ENCODE measurements at places on chromosomes 13 and 19.

DNA sequence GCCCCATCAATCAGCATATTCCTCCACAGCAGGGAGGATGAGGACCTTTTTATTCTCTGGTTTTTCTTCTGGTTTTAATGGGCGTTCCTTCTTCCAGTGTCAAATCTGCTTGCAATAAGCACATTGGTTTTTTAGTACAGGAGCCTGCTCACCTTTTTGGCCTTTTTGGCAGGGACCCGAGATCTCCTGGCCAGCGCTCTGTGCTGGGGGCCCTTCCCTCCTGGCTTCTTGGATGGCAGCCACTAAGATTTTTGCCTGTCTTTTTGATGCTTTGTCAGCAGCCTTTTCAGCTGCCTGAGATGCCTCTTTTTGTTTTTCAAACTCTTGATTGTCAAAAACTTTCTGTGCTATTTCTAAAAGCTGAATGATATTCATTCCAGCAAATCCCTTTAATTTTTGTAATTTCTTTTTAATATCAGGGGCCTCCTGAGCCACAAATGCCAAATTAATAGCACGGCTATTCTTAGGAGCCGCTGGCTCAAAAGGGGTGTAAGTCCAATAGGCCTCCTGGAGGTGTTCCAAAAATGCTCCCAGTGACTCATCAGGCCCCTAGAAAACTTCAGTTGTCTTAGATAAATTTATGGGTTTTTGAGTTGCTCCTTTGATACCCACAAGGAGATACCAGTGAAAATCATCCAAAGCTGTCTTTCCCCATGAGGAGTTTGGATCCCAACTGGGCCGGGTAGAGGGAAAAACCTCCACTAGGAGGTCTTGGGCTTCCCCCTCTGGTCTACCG, 73.0 kb downstream of the ZNF100 start:
- DNase-seq: no peak

GRCh38 chr19:1622007-1622406, 16.7 kb upstream of the UQCR11 start:
- no peak for DNase-seq

DNA sequence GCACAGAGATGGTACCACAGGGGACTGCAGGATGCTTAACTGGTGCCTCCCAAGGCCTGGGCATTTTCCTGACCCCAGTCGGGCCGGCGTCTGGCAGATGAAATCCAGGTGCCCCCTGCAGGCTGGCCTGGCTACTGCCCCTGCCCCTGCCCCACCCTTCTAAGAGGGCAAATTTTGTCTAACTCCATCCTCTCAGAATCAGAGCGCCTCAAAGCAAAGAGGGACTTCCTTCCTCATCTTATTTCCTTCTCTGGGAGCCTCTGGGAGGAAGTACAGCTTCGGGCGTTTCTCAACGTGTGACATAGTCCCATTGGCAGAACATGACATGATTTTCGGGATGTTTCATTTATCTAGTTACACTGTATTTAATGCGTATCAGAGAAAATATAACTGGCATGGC, 2.7 kb downstream of the PRKACA start:
- peak; percentile 80 for DNase-seq

DNA sequence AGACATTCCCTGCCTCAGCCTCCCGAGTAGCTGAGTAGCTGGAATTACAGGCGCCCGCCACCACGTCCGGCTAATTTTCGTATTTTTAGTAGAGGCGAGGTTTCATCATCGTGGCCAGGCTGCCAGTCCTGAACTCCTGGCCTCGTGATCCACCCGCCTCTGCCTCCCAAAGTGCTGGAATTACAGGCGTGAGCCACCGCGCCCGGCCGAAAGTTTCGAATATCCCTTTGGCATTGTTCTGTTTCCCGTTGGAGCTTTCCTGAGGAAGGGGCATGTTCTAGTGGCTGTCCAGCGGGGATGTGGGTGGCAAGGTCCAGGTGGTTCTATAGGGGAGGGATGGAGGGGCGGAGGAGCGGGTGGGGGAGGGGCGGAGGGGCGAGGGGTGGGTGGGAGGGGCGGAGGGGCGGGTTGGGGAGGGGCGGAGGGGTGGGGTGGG, 2.1 kb upstream of the BSG start:
- peak; percentile 72 for DNase-seq

DNA sequence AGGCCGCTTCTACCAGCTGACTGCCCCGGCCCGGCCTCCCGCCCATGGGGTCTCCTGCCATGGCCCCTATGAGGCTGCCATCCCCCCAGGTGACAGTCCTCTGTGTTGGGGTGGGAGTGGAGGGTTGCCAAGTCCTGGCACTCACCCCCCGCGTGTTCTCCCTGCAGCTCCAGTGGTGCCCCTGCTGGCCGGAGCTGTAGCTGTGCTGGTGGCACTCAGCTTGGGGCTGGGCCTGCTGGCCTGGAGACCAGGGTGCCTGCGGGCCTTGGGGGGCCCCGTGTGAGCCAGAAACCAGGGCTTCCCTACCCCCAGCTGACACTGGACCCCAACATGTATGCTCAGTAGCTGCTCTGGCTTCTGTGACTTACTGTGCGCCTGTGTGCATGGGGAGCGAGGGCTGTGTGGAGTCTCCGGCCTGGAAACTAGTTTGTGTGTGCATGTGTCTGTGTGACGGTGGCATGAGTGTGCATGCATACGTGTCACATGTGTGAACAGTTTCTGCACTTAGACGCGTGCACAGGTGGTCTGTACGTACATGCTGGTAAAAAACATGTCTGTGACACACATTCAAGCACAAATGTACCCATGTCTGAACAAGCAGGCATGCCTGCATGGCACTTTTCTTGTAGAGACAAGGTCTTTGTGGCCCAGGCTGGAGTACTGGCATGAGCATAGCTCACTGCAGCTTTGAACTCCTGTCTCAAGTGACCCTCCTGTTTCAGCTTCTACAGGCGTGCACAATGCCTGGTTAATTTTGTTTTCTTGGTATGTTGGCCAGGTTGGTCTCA, 4.9 kb downstream of the ACP4 start:
- DNase-seq: peak; percentile 56

GRCh38 chr13:27772651-27773425, 19.4 kb upstream of the GSX1 start:
- no peak for DNase-seq

GRCh38 chr19:40155749-40156265, 35.4 kb upstream of the MAP3K10 start:
- DNase-seq: peak; percentile 30

GRCh38 chr13:111152844-111153243, 37.7 kb downstream of the ARHGEF7 start:
- DNase-seq: no peak

DNA sequence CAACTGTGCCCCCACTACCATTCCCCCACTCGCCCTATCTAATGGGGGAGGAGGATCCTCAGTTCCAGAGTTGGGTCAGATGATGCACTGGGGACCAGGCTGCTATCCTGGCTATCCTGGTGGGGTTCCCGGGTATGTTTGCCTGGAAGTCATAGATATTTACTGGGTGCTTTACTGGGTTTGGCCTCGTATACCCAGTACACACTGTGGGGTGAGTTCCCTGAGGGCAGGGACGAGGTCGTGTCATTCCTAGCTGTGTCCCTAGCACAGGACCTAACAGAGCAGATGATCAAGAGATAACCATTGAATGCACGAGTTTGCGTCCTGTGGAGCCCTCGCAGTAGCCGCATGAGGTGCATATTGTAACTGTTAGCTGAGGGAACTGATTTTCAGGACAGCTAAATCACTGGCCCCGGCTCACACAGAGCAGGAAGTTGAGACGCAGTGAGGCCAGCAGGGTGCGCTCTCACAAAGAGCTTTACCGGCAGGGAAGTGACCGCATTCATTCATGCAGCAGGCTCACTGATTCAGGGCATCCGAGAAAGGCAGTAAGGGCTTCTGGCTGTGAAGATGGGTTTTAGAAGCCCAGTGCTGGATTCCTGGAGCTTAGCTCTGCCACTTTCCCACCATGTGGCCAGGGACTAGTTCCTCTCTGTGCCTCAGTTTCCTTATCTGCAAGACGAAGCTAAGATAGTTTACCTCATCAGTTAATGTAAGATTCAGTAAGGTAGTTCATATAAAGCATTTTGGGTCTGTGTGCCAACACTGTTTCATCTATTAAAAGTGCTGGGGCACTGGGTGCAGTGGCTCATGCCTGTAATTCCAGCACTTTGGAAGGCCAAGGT, 6.0 kb downstream of the RUVBL2 start:
- no peak for DNase-seq

- DNase-seq: no peak
Observed at GRCh38 chr13:112779856-112780604, 90.2 kb downstream of the ATP11A start.

DNA sequence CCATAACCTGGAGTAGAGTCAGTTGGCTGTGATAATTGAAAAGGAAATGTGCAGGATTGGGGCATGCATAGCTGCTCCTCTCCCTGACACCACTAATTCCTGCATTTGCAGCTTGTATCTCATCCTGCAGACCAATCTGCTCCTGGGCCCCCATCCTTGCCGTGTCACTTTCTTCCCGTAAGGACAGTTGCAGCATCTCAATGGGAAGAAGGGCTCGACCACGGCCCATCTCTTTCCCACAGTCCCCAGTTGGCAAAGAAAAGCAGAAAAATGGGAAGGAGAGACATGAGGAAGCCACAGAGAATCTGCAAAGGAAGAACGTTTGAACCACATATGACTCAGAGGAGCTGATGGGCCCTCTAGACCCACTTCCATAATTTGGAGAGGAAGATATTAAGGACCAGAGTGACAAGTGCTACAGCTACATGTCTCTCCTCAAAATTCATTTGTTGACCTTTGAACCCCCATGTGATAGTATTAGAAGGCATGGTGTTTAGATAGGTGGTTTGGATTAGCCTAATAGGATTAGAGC, 1.8 kb upstream of the SIGLEC12 start:
- no peak for DNase-seq

DNA sequence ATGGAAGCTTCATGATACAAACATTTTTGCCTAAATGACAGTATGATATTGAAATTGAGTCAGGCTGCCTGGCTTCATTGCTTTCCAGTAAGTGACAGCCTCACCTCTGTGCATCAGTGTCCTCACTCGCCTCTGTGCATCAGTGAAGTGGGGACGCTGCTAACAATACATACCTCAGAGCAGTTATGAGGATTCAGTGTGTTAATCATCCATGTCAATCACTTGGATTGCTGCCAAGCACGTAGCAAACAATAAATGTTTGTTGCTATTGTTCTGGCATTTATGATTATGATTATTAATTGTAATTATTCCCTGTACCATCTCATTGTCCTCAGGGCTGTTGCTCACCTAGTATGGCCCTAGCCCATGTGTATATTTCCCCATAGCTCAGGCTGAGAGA, 8.8 kb downstream of the PPP2R1A start:
- no peak for DNase-seq

DNA sequence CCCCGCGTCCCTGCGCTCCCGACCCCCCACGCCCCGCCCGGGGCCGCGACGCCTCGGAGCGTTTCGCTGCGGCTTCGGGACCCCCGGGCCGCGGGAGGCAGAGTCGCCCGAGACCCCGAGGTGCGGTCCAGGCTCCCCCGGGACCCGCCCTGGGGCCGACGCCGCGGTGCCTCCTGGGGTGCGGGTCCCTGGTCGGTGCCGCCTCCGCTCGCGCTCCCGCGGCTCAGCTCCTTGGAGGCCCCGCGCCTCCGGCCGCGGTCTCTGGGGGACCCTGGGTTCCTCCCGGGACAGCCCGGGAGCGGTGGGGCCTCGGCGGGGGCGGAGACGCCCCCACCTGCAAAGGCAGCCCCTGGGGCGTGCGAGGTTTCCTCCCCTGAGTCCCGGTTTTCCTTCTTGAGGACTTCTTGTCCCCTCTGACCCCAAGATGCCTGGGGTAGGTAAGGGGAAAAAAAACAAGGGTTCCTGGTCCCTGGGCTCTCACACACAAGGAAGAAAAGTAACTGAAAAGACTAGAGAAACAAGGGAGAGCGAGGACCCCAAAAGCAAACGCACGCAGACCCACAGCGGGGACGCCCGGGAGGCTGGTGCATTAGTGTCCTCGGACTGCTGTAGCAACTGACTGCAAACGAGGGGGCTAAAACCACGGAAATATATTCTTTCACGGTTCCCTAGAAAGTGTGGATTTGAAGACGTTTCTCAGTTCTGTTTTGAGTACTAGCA, 740 bp downstream of the ZNF555 start:
- no peak for DNase-seq

DNA sequence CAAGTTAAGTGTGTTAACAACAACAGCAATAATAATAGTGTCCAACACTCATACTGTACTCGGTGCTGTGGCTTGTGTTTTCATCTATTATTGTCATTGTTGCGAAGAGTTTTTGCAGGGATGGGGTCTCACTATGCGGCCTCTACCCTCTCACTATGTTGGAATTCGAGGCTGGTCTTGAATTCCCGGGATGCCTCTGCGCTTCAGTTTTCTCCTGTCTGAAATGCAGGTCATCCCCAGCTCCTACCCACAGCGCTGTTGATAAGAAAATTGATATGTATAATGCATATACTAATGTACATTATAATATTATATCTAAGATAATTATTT, 4.9 kb upstream of the SBK3 start:
- no peak for DNase-seq

GRCh38 chr13:59414006-59414405, 749.7 kb downstream of the DIAPH3 start:
- DNase-seq: no peak

DNA sequence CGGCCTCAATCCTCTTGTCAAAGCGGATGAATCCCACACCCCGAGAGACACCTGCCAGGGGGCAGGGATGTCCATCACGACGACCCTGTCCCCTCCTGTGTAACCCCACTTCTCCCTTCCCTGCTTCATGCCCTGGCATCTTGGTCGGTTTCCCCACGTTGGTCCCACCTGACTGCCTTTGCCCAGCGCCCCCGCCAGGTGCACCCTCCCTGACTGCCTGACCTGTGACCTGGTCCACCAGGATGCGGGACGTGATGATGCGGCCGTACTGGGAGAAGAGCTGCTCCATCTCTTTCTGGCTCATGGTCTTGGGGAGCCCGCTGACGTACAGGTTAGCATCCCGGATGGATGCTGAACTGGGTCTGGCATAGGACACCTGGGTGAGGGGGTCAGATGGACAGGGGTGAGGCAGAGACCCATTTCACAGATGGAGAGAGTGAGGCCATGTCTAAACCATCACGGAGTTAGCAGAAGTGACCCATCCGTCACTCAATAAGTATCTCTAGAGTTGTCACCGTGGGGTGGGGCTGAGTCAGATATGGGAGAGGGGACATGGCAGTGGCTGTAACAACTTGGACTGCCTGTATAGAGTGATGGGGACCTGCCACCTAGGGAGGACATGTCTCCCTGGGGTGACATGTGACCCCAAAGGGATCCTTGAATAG, 22.5 kb downstream of the ELAVL3 start:
- no peak for DNase-seq

GRCh38 chr13:30027569-30028455, 177.4 kb upstream of the UBL3 start:
- no peak for DNase-seq

GRCh38 chr13:97781891-97782305, 171.6 kb upstream of the IPO5 start:
- DNase-seq: no peak
